Activated effector memory CD4-positive, alpha-beta T cell treated with Interleukin-2 at 50 U/mL for 16 hours (primary cell): ENCODE measurements at places on chromosomes 2 and 18.

- no peak for DNase-seq
Measured at GRCh38 chr2:17962876-17963275, 84.4 kb downstream of the KCNS3 start.

DNA sequence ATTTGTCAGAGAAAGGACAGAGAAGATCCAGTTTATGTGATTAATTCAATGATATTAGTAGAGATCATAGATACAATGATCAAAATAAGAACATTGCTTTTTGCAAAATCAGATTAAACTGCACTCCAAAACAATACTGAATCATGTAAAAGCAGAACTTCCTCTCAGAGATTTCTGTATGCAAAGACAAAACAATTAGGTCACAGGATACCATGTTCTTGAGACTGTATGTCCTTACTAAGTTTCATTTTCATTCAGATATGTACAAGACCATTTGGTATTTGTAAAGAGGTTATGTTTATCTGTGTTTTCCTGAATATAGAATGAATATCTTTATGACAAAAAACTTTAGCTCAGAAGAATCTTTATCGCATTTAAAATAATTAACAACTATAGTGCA lies 161.8 kb downstream of the DLGAP1 start:
- no peak for DNase-seq

DNA sequence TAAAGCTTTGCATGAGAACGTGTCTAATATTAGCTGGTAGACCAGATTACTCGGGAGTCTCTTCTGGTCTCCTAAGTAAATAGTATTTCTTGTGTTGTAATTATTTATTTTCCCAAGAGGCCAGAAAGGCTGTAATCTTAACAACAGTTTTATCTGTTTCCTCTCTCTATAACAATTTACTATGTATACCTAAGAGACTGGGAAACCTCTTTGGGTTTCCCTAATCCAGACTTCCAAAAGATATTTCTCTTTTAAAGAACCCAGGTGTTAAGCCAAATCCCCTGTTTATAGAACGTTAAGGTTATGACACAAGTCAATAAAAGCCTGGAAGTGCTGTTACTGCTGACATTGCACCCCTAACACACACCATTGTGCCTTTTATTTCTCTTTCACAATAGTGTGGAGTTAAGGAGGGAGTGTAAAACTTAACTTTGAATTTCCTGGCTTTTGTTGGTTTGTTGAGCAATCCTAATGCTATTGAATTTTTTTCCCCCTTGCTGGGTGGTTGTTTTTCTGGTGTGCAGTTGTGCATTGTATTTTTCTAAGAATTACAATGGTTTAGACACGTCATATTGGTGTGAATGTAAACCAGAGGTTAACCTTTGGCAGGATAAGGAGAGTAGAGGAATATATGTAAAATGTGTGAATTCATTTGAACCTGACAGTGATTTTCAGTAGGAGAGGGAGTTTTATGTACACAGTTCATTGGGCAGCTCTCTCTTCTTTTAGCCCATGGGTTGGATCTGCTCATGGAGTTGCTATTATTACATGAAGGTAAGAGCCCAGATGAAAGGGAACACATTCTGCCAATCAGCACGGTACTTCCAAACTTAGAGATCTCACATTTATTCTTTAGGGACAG lies 192.8 kb downstream of the MTX2 start:
- no peak for DNase-seq

DNA sequence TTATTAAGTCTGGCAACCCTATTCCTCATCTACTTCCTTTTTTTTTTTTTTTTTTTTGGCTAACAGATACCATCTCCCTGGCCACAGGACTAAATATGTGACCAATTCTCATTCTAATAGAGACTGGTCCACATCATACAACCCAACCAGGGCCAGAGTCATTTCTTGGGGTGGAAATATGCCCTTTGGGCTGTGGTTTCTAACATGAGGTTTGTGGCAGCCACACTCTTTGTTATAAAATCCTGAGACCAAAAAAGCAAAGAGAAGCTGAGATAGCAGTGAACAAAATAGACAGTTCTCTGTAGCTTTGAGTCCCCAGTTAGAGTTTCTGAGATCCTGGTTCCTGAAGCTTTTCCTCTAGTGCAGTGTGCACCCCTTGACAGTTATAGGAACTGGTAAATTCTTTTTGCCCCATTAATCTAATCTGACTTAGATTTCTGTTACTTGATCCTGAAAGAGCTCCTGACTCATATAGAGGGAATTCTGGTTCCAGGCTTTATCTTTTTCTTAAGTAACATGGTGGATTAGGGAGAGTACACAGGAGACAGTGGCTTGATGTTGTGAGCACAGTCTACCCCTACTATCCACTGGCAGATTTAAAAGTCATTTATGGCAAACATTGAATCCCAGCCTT lies 86.8 kb downstream of the MAIP1 start:
- no peak for DNase-seq

GRCh38 chr2:105607920-105608504 lies 136.7 kb upstream of the NCK2 start:
- DNase-seq: no peak

GRCh38 chr2:206296128-206296527 lies 21.7 kb downstream of the ZDBF2 start:
- DNase-seq: no peak
